ENCODE measurements at places on chromosomes 12 and 14. TPM values are rescaled to one million over a fixed set of nuclear protein-coding genes. Genes with fewer than 3 reads are reported as not detected.

C14orf180 gene
- total RNA-seq: 0.49 TPM

SLCO1C1 gene
- 8.8 TPM for total RNA-seq

KCNC2 gene
- total RNA-seq: 7.5 TPM

SPTB gene
- 25.2 TPM for total RNA-seq

SLC25A29 gene
- 81.7 TPM for total RNA-seq

GLT8D2 gene
- 57.2 TPM for total RNA-seq

NUP107 gene
- 85.4 TPM for total RNA-seq

SLC41A2 gene
- total RNA-seq: 71.6 TPM

OR11H6 gene
- not detected for total RNA-seq

NELL2 gene
- 195 TPM for total RNA-seq

OAS2 gene
- 3.4 TPM for total RNA-seq

RDH5 gene
- 48.5 TPM for total RNA-seq

ZNF664 gene
- 108 TPM for total RNA-seq

ADAMTS20 gene
- 1.6 TPM for total RNA-seq

MSI1 gene
- total RNA-seq: 121 TPM

RGS6 gene
- total RNA-seq: 13.5 TPM

SERPINA10 gene
- not detected for total RNA-seq

ACACB gene
- total RNA-seq: 28.3 TPM

KERA gene
- total RNA-seq: 52.3 TPM

TMEM132C gene
- total RNA-seq: 15.1 TPM

KCNJ8 gene
- 25.4 TPM for total RNA-seq

OTX2 gene
- 538 TPM for total RNA-seq

CNTN1 gene
- 159 TPM for total RNA-seq

LRTM2 gene
- total RNA-seq: 3.8 TPM

GALNT6 gene
- 7.5 TPM for total RNA-seq

BRF1 gene
- 77.4 TPM for total RNA-seq

KLRD1 gene
- 0.82 TPM for total RNA-seq

RIPK3 gene
- 4.4 TPM for total RNA-seq

CLEC7A gene
- total RNA-seq: 5.1 TPM

HRK gene
- total RNA-seq: 0.60 TPM

BDKRB2 gene
- 7.4 TPM for total RNA-seq

PRR4 gene
- 11.7 TPM for total RNA-seq

LIMA1 gene
- total RNA-seq: 66.3 TPM

GPD1 gene
- 28.3 TPM for total RNA-seq

PRIMA1 gene
- total RNA-seq: 2.9 TPM

STXBP6 gene
- total RNA-seq: 13.9 TPM

KDM5A gene
- 98.4 TPM for total RNA-seq

MYBPC1 gene
- total RNA-seq: 226 TPM

DIABLO gene
- total RNA-seq: 66.1 TPM

SMCO3 gene
- 7.9 TPM for total RNA-seq

RNASE1 gene
- 65.1 TPM for total RNA-seq

GEMIN2 gene
- 35.5 TPM for total RNA-seq

TAS2R10 gene
- 5.8 TPM for total RNA-seq

SERPINA5 gene
- 0.66 TPM for total RNA-seq

NYNRIN gene
- 47.5 TPM for total RNA-seq

MGP gene
- 186 TPM for total RNA-seq

FAM90A1 gene
- total RNA-seq: 0.16 TPM

TMEM63C gene
- total RNA-seq: 1.6 TPM

AVPR1A gene
- total RNA-seq: 25.7 TPM

NRIP2 gene
- 3.7 TPM for total RNA-seq

OTOGL gene
- total RNA-seq: 0.60 TPM

All from camera-type eye (tissue), 1 donor.